Omental fat pad (tissue), 4 donors: ENCODE measurements at places on chromosomes 2 and 18.

DNA sequence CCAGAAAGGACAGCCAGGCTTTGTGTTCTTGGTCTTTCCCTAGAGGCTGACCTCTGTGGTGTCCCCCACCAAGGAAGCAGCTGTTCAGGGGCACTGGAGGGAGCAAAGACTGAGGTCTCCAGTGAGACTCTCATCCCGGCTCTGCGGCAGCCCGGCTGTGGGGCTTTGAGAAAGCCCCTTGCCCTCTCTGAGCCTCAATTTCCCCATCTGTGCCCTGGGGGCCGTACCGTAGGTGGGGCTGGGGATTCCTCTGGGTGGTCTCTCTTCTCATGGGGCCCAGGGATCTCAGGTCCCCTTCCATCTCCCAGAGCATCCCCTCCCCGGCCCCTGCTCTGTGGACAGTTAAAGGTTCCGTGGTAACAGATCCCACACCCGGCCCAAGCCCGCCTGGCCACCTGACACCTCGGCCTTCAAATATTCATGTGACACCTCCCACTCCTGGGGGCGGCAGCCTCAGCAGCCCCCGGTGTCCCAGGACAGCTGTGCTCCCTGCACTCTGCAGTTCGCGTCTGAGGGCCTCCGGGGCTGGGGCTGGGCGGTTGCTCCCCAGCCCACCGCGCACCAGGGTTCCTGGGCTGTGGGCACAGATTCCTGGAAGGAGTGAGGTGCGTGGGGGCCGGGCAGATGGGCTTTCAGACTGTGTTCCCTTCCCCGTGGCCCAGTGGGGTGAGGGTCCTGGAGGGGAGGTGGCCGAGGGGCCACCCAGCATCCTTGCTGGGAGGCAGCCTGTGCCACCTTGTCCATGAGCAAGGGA is 15.1 kb upstream of the KLHL30 start:
- no peak for DNase-seq

- DNase-seq, result no peak
Measured at GRCh38 chr2:16462958-16463357, 202.7 kb downstream of the CYRIA start.

GRCh38 chr18:7924616-7925015 is 357.5 kb downstream of the PTPRM start:
- no peak for DNase-seq

DNA sequence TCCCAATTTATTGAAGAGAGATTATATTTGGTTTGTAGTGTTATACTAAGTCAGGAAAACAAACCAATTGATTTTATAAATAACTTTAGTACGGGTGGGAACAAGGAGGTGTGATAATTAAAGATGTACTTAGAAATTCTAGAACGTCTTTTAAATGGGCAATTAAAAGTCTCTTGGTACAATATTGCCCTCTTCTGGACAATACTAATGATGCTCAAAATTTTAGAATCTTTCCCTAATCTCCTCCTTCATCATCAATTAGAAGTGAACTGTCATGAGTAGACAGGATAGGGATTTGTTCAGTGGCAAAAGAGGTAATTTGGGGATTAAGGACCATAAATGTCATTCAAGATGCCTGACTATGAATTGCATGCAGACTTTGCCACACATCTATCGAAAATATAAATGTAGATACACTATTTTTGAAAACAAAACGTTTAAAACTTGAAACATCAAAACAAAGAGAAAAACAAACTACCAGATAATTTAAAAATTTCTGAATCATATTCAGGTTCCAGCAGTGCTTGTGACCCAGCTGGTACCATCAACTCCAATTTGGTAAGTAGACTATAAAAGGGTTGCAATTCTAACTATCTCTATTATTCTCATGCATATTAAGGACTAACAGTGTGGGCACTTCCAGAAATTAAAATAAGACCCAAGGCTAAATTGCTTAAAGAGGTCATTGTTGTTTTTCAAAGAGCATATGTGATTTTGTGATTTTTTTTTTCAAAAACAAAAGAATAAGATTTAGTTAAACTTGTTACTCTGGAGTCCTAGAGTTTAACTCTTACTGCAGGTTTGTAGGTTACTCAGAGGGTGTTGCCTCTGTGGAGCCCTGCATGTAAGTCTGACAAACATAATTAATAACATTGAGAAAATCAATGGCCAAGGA is 123.5 kb downstream of the LAMA3 start:
- no peak for DNase-seq

- no peak for DNase-seq
Measured at GRCh38 chr2:113840518-113840917, 49.4 kb upstream of the ACTR3 start.

DNA sequence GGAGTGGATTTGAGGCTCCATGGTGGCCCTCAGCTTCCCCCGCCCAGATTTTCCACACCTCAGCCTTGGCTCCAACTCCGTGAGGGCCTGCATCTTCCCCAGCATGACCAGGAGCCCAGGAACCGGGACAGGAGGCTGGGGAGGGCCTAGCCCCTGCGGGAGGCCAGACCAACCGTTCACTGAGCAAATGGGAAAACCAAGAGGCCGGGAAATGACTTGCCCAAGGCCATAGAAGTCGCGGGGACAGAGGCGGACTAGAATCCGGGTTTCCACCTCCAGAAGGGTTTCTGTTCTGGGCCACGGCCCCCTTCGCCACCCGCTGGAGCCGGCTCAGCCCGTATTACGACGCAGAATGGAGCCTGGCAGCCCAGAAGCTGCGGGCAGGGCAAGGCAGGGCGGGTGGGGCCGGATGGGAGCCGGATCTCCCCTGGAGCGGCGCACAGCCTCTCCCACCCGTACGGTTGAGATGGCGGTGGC is 7.9 kb upstream of the CRYBA2 start:
- no peak for DNase-seq

- no peak for DNase-seq
Measured at GRCh38 chr2:73892631-73893329, at the start of gene ACTG2. Gene ACTG2 (plus strand): TSS chr2:73893008. CDS start chr2:73901312, 8,304 bp downstream.

DNA sequence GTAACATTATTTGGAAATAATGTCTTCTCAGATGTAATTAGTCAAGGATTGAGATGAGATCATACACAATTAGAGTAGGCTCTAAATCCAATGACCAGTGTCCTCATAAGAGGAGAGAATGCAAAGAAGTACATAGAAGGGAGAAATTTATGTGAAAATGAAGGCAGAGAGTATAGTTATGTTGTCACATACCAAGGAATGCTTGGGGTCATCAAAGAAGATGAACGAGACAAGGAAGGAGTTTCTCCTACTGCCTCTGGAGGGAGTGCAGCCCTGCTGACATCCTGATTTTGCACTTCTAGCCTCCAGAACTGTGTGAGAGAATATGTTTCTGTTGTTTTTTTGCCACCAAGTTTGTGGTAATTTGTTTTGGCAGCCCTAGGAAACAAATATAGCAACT is 100.1 kb downstream of the GALNT13 start:
- no peak for DNase-seq

DNA sequence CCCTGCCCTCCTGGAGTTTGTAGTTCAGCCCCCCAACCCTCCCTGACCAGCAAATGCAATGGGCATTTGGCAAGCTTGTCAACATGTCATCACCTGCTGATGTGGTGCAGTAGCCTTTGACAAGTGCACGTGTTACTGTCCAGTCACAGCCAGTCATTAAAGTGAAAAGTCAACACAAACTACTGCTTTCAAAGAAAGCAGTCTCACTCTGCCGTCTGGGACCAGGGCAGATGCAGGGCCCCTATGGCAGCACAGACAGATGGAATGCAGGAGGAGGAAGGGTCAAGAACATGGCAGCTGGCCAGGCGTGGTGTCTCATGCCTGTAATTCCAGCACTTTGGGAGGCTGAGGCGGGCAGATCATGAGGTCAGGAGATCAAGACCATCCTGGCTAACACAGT is 222.4 kb upstream of the OSR1 start:
- DNase-seq, result no peak

DNA sequence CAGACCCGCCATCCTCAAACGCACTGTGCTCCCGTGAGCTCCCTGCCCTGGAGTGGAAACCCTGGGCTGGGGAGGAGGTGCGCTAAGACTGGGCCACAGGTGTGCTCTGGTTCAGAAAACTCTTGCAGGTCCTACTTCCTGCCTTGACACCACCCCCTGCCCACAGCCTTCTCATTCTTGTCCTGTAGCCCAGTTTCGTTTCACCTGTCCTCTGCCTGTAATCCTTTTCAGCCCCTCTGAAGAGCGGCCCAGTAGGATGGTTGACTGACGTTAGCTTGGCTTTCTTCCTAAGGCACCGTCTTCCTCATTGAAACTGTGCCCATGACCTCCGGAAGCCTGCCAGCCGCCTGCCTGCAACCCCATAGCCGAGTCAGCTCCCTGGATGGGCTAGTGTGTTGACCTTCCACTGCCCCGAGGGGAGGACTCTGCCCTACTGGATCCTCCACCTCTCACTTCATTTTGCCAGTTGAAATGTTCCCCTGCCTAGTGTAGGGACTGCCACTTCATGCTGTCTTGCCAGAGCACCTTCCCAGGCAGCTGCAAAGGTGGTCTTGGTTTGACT is 116.9 kb downstream of the AGAP1 start:
- no peak for DNase-seq

DNA sequence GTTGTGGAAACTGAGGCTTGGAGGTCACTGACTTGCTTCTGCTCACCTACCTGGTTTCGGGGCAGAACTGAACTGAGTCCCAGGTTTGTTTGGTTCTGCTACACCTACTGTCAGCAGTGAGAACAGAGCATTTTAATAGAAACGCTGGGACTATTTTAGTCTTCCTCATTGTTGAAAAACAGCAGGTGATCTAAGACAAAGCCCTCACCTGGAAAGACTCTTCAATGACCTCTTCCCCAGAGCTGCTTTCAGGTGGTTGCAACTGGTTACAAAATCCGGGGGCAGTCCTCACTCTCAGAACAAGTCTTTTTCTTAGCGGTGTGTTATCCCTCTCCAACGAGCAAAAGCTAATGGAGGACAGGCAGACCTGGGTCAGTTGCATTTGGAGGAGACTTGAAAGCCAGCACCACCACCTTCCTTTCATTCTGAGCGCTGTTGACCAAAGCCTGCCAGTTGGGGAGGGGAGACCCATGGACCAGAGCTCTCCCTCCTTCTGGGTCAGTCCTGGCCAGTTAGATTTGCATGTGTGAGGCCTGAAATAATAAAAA is 217.0 kb downstream of the NCK2 start:
- DNase-seq, result no peak

GRCh38 chr2:10675131-10675530 is 14.6 kb downstream of the NOL10 start:
- no peak for DNase-seq

DNA sequence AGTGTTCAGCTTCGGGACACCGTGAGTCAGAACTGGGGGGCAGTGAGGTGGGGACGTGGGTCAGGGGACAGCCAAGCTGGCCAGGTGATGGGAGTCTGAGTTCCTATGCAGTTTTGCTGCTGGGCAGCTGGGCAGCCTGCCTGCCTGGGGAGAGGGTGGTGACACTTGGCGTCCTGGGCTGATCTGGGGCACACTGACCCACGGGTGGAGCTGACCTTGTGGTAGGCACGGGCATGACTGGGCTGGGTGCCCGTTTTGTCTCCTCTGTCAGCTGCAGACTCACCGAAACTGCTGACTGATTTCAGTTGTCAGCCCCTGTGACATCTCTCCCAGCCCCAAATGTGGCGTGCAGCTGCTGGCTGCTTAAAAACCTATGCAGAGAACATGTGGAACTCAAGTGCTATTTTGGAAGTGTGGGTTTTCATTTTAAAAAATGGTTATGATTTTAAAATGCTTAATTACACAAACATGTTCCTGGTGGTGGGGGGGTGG is 32.6 kb upstream of the E2F6 start:
- no peak for DNase-seq

GRCh38 chr2:85794491-85795121 is 40.8 kb downstream of the ATOH8 start:
- DNase-seq, result no peak

DNA sequence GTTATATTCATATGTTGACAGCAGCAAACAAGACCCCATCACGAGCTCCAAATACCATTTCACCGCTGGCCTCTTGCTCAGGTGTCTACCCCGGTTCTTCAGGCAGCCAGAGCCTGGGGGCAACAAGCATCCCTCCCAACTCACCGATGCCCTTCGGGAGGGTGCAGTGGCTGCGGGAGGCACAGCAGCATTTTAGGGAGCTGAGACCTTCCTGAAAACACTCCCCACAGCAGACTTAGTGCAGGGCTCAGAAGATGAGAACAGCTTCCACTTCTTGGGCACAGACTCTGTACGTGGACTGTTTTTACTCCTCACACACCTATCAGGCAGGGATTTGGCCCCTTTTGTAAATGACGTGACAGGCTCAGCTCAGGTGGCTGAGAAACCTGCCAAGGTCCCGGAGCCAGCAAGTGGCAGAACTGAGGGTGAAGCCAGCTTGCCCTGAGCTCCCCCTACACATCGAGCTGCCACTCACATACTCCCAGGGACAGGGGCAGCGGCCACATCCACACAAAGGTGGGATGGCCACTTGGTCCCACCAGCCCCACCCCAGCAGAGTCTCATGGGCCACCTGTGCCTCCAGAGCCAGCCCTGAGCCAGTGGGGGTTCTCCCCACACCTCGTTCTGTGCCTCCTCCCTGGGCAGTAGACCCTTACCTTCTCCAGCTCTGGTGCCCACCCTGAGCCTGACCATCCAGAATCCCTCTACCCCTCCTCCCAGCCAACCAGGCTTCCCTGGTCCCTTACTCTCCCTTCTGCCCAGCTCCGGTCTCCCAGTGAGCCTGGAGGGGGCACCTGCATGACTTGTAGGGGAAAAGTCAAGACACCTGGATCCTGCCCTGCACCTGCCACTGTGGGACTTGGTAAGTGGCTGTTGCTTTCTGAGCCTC is 28.5 kb downstream of the CYP27C1 start:
- no peak for DNase-seq

- no peak for DNase-seq
Measured at GRCh38 chr2:181780047-181780651, 99.8 kb upstream of the NEUROD1 start.

GRCh38 chr2:32947484-32948143 is 861 bp downstream of the LTBP1 start:
- DNase-seq, result no peak

DNA sequence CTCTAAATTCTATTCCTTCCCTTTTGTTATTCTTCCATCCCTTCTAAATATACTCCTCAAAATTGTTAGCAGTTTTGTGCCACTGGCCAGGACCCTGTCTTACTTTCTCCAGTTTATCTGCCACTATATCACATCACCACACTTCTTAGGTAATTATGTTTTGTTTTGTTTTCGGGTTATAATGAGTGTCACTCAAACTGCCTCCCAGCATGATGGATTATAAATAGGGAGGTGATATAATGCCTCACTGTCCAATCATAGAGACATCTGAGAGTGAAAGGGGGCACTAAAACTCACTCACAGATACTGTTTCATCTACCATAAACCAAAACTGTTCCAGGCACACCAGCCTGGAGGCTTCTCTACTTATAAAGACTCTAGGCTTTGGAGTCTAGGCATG is 3.5 kb downstream of the RSAD2 start:
- DNase-seq, result no peak

DNA sequence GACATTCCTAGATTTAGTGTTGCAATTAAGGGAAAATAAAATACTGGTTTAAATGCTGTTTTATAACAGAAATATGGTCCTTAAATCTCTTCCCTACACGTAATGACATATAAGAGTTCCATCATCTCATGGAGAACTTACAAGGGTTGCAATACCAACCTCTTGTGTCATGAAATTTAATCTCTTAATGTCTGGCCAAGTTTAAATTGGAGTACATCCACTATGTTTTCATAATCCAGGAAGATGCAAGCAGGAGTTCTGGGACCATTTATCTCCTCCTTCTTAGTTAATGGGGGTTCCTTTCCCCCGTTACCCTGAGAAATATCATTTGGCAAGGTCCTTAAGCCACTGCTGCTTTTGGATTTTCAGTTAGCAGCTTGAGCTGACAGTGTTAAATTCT is 126.0 kb upstream of the ACVR2A start:
- no peak for DNase-seq
